ENCODE measurements at places on chromosomes 13 and 19.

DNA sequence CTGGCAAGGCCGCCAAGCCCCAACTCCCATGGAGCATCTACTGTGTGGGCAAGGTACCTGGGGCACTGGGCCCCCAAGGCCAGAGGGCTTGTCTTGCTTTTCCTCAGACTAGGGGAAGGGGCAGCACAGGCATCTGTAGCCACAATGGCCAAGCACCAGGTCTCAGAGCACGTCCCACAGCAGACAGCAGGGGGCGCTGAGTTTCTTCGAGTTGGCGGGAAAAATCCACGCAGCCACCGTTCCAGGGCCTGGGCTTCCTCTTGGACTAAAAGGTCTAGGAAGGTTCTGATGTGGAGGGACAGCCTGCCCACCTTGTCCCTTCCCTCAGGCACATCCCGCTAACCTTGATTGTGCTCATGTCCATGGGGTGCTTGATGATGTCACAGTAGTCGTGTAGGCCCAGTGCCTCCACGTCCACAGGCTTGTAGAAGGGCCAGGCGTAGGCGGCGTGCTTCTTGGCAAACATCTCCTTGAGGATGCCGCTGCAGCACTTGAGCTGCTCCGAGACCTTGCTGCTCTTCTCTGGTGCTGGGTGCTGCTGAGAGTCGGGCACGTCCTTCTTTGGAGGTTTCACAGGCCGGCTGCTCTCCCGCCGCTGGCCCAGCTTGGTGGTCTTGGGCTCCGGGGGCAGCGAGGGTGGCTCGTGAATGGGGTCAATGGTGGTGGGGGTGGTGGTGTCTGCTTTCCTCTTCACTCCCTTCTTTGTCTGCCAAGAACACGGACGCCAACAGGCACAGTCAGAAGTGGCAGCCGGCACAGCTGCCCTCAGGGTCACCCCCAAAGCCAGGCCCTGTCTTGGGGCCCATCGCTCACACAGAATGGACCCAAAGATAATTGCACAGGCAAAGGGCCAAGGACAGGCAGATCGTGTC is 32.0 kb upstream of the EPHX3 start:
- DNase-seq, result no peak

DNA sequence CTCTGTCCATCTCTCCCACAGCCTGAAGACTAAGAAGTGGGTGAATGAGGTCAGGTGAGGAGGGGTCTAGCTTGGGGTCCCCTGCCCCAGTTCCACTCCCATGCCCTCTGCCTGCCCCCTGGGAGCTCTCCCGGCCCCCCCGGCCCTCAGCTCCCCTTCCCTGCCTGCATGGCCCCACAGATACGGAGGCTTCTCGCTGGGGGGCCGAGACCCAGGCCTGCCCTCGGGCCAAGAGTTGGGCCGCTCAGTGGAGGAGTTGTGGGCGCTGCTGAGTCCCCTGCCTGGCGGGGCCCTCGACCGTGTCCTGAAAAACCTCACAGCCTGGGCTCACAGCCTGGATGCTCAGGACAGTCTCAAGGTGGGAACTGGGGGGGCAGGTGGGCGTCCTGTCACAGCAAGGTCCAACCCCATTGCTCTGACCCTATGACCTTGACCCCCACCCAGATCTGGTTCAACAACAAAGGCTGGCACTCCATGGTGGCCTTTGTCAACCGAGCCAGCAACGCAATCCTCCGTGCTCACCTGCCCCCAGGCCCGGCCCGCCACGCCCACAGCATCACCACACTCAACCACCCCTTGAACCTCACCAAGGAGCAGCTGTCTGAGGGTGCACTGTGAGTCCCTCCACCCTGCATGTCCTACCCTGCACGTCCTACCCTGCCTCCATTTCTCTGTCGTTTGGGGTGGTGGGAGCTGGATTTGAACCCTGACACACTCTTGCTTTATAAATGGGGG is 10.9 kb upstream of the ARHGAP45 start:
- DNase-seq, result no peak

- DNase-seq, result peak; percentile 71
These were observed 858 bp upstream of the PPP6R1 start for GRCh38 chr19:55259540-55260210.

GRCh38 chr13:28467034-28467433 is 27.9 kb downstream of the FLT1 start:
- no peak for DNase-seq

DNA sequence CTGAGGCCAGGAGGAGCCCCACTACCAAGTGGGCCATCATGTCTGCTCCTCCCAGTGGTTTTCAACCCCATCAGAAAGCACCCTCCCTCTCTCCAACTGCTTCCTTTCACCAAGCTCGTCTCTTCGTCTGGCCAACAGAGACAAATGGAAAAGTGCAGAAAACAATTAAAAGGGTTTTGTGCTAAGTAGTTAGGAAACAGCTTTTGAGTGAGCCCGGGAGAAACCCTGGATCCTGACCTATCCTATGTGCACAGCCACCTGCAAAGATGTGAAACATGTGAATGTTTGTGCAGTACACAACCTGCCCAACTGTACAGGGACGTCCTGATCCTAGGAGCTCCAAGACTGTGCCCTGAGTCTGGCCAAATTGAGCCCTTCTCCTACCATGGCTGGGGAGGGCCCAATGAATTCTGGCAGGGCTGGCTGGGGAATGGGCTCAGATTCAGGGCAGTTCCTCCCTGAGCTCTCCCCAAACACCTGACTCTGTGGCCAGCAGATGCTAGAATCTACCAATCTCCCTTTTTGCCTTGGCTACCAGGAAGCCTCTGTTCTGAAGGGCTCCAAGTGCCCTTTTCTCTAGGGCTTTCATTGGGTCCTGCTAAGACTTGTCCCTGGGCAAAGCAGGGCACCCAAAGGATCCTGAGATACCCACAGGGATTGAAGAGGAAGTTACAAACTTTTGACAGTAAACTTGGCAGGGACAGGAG is 7.9 kb downstream of the TLE5 start:
- no peak for DNase-seq

GRCh38 chr19:50791594-50792271 is 1.5 kb downstream of the ACP4 start:
- DNase-seq, result no peak

GRCh38 chr19:47129579-47129978 is 1.1 kb upstream of the SAE1 start:
- DNase-seq, result no peak

- no peak for DNase-seq
These were observed 17.1 kb upstream of the FXYD3 start for GRCh38 chr19:35098413-35099049.

- DNase-seq, result no peak
These were observed 3.9 kb downstream of the F10 start for GRCh38 chr13:113126265-113127150.

- no peak for DNase-seq
These were observed 23.0 kb downstream of the PAN3 start for GRCh38 chr13:28161370-28161769.

GRCh38 chr13:75399168-75399878 is 82.6 kb downstream of the TBC1D4 start:
- DNase-seq, result no peak

DNA sequence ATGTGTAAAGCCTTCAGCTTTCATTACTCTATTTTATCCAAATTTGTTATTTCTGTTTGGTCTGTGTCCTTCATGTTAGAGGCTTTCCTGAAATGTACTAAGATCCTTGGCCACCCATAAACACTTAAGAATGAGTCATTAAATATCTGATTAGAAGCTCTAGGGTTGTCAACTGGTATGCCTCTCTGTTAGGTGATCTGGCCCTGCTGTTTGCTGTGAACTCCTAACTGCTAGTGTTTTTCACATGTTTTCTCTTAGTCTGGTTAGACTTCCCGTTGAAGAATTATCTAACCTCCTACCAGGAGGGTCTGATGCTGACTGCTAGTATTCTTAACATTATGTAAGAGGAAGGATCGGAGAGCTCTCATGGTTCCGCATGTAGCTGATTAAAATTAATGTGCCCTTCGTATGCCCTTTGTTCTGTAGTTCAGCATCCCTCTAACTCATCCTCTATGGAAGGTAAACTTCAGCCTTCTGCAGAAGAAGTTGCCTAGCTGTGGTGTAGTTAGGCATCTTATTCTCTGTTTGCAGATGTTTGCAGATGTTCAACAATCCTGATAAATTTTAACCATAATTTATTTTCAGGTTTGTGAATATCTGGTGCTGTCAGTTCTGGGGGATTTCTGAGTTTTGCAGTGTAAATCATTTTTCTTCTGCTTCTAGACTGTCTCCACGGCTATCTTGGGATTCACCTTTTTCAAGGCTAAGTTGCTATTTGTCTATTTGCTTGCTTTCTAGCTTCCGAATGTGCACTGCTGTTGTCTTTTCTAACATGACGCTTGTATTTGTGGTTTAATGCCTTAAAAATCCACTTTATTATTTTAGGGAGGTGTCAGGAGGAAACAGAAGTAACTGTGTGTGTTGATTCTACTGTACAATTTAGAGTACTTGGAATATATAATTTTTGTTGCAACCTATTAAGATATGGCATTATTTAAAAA is 207.2 kb upstream of the SPRY2 start:
- no peak for DNase-seq

- DNase-seq, result no peak
These were observed 271.4 kb downstream of the NALCN start for GRCh38 chr13:101144808-101145419.

DNA sequence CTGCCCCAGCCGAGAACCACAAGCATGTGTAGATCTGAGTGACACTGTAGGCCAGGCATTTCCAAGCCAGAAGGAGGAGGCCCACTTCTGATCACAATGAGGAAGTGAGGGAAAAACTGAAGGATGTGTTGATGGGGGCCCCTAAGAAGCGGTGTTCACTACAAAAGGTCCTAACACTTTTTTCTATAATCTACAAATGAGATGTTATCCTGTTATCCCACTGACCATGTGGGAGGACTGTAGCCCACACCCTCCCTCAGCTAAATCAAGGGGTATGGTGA is 99.0 kb upstream of the MCF2L start:
- DNase-seq, result no peak

DNA sequence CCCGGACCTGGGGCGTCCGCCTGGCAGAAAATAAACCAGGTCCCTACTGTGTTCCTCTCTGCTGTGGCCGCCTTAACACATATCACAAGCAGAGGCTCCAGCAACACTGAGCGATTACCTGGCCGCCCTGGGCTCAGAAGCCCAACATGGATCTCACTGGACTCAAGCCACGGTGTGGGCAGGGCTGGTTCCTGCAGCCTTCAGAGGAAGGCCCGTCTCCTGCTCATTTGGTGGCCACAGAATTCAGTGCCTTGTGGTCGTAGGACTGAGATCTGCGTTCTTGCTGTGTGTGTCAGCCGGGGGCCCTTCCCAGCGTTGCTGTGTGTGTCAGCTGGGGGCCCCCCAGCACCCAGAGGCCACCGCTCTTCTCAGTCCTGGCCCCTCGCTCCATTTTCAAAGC is 30.2 kb downstream of the C2CD4C start:
- DNase-seq, result no peak

DNA sequence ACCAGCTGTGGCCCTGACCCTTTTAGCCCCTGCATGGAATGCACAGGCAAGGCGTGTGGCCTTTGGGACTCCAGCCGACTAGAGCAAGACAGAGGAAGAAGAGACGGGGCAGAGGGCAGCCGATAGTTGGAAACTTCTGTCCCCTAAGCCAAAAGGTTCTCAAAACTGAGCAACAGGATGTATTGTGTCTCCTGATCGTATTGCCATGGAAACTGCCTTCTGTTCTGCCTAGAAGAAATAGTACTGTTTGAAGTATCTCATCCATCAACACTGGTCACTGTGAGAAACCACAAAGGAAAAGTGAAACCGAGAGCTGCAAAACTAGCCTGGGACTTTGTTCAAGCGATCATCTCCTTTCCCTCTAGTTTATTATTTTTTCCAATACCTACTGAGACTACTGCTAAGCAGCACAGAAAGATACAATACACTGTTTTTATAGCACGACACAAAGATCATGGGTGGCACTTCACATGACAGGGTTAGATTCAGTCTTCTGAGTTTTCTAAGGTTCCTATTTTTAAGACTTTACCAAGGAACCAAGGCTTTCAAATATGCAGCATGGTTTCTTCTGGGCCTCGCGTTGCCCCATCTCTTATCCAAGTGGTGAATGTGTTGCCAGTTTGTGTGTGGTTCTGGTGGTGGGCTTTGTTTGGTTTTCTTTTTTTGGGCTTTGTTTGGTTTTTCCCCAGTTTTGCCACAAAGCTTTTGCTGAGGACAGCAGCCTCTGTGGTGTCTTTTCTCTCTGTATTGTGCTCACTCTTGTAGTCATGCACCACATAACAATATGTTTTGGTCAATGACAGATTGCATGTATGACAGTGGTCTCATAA is 49.3 kb upstream of the GPR183 start:
- DNase-seq, result no peak

DNA sequence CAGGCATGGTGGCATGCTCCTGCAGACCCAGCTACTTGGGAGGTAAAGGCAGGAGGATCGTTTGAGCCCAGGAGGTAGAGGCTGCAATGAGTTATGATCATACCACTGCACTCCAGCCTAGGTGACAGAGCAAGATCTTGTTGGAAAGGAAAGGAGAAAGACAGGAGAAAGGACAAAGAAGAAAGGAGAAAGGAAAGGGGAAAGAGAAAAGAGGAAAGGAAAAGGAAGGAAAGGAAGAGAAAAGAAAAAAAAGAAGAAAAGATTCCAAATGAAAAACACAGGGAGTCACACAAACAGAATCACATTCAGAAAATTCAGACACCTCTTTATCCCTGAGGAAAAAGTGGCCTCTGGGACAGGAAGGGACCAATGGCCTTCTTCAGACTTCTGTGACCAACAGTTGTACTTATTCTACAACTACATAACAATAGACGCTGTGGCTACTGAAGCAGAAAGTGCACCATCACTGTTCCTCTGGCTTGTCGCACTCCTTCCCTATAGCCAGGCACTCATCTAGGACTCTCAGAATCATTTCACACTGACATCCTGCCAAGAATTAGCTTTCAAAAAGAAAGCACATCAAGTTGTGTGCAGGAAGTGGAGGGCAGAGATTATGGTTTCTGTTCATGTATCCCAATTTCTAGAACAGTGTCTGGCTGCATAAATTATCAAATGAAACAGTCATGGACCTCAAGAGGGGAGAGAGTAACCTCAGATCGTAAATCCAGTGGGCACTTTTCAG is 5.9 kb downstream of the MTMR6 start:
- DNase-seq, result no peak

- peak; percentile 52 for DNase-seq
These were observed 1.2 kb downstream of the WDR83 start for GRCh38 chr19:12667731-12668302.

GRCh38 chr19:34309368-34310138 is 55.2 kb downstream of the GARRE1 start:
- DNase-seq, result no peak

- no peak for DNase-seq
These were observed 1691.7 kb upstream of the PCDH20 start for GRCh38 chr13:63107179-63107943.

- no peak for DNase-seq
These were observed 6.8 kb downstream of the SLC7A9 start for GRCh38 chr19:32862741-32863140.

DNA sequence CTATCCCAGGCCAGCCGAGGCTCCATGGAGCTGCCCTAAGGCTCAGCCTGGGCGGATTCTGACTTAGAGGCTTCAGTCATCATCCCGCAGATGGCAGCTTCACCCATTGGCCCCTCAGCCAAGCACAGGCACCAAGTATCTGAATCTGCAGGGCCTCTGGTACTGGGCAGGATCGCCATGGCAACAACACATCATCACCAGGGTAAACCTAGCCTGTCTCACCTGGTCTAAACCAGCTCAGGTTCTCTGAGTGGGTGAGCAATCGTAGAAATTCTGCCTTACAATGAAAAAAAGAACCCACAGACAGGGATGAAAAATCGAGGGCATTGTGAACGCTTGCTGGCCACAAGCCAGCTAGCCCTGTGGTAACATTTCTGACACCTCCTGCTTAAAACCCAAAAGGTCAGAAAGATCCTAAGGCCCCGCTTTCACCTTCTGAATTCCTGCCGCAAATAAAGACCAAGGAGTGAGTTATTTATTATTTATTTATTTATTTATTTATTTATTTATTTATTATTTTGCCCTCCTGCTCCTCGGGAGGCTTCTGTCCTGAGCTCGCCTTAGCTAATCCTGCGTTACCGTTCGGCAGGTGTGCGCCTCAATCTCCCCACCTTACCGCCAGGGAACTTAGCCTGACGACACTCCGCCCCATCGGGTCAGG is 12.0 kb upstream of the CEACAM21 start:
- no peak for DNase-seq
